NCI-H774 (cell line): ENCODE measurements at places on chromosomes 5 and 9.

- DNase-seq: no peak
Observed at GRCh38 chr5:88708021-88708420, 175.0 kb downstream of the MEF2C start.

- no peak for DNase-seq
Observed at GRCh38 chr9:99013550-99013949, 69.8 kb downstream of the COL15A1 start.

- no peak for DNase-seq
Observed at GRCh38 chr9:119004618-119004990, 364.6 kb downstream of the BRINP1 start.

- no peak for DNase-seq
Observed at GRCh38 chr5:143947313-143947712, 135.4 kb downstream of the HMHB1 start.

GRCh38 chr9:85212887-85213286 lies 528.9 kb downstream of the AGTPBP1 start:
- no peak for DNase-seq

DNA sequence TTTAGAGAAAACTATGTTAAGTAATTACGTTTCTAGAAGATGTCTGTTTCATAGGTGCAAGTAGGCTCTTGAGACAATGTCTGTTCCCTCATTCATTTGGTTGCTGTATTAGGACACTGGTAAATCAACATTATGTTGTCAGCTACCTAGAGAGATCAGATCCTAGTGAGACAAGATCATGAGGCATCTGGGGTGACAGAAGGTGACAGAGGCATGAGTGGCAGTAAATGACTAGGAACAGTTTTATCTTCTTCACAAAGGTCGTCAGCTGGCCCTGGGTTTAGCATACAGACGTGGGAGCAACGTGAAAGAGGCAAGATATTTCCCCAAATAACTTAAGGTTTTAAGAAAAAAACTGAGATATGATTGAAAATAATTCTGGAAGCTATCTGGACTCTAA lies 1926.3 kb upstream of the WWC1 start:
- no peak for DNase-seq

DNA sequence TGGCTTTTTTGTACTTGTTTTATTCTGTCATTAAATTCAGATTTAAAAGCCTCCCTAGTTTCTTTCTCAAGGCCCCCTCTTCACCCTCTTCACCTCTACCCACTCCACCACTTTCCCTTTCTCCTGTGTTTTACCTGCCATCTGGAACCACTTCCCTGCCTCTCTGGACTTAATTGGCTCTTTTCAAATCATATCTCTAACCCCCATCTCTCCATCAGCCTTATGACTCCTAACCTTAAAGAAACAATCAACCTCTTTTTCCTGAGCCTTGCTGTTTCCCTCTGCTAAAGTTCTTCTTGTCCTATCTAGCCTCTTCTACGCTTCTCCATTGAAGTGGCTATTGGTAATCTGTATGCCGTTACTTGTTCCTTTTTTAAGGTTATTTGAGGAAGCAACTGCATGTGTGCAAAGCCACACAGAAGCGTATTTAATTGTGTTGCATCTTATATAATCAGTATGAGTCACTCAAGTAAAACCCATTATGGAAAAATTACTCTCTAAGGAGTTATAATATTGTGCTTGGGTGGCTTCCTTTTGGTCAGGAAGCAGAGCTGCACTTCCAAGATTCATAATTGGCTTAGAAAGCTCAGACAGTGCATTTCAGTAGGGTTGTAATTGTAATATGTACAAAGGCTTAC lies 653.6 kb upstream of the ITGA1 start:
- DNase-seq: peak; percentile 36

GRCh38 chr9:135926402-135927194 lies 19.3 kb upstream of the CAMSAP1 start:
- DNase-seq: no peak

DNA sequence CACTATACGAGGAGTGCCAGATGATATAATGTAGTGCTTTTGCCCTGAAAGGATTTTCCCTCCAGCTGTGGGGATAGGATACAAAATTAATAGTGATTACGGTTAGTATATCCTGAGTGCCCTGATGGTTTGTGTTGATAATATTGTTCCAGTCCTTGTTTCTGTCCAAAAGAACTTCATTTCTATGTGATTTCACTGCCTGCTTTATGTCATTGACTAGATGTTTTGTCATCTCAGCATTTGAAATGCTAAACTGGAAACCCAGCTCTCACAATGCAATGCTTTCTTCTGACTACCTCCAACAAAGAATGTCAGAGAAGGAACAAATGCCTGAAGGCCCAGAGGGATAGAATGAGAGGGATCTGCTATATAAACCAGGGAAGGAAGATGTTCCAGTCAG lies 177.8 kb downstream of the NIPBL start:
- no peak for DNase-seq

- no peak for DNase-seq
Observed at GRCh38 chr5:148620696-148621095, 33.6 kb downstream of the HTR4 start.

DNA sequence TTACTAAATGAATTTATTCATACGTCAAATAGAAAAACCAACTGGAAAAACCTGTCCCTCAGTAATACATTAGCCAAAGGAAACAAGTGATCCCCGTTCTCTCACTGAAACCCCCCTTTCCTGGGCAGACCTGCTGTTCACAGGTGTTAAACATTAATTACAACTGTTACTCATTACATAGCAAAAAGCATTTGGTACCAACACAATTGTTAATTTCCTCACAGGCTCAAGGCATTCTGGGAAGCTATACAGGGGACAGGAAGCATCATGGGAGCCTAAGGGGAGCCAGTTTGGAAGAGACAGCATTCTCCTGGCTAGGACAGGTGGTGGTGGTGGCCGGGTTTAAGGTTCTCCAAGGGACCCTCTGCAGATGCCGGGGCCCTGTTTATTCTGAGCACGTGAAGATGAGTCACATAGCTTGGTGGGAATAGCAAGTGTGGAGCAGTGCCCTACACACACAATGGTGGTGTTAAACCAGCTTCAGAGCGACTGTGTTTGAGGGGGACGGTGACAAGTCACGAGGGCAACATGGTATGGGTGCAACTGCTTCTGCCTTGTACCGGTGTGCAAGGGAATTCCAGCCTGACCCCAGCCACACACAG lies 62.6 kb upstream of the SLC25A51 start:
- DNase-seq: no peak

DNA sequence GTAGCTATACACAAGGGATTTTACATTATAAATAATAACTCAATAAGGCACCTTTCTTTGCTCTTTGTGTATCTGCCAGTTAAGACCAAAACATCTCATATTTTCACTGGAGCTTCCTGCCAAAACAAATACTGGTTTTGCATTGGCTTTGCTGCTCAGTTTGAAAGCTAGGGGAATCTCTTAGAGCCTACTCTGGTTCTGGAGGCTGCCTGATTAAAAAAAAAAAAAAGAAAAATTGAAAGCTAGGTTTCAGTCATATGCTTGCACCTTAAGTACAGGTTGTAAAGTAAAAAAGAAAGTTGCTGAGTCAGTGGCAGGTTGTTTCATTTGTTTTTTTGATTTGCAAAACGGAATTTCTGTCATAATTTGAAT lies 2.3 kb downstream of the DENND4C start:
- DNase-seq: no peak

DNA sequence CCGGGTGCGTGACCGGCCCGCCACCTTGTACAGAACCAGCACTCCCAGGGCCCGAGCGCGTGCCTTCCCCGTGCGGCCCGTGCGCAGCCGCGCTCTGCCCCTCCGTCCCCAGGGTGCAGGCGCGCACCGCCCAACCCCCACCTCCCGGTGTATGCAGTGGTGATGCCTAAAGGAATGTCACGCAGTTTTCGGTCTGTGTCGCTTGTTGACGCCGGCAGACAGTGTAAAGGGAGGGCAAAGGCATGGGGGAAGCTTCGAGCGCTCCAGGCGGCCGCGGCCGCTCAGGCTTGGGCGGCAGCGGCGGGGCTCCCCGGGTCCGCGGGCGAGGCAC lies 1.3 kb downstream of the LRRC26 start:
- no peak for DNase-seq

- DNase-seq: no peak
Observed at GRCh38 chr5:17694371-17694770, 60.1 kb downstream of the TAF11L14 start.

DNA sequence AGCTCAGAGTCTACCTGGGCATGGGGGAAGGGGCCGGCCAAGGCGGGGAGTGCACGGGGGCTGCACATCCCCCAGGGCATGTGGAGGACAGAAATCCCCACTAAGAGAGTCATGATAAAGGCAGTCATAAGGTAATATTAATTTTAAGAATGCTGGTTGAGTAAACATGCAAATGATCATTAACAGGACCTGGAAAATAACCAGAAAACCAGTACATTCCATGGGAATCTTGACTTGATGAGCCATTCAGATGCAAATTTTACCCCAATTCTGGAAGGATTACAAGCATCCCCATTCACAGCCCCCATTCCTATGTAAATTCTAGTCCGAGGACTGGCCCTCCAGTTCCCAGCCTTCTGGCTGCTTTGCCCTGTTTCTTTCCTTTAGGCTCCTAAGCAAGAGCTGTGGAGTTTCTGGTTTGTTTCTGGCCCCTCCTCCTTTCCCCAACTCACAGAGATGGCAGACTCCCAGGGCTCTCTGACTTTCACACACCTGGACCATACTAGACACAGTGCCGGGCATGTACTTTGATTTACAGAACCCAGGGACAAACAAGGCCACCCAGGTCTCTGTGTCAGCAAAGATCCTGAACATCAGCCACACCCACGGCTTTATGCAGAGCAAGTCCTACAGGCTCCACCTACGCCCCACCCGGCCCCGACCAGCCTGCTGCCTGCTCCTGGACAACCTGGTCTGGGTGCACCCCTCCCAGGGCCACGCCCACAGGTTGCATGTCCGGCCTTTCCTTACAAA lies 62.7 kb downstream of the SEMA4D start:
- DNase-seq: peak; percentile 24

GRCh38 chr5:136042665-136043121 lies 13.9 kb downstream of the TGFBI start:
- DNase-seq: no peak

DNA sequence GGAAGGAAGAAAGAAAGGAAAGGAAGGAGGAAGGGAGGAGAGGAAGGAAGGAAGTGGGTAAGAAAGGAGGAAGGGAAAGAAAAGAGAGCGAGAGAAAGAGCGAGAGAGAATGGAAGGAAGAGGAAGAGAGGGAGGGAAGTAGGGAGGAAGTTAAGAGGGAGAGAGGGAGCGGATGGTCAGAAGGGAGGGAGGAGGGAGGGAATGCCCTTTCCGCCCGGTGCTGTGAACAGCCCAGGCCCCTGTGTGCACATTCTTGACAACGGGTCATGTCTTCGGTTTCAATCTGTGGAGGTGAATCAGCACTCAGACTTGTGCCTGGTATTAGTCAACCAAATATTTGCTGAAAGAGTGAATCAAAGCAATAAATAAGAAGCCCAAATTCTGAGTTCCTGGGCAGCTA lies 39.2 kb downstream of the PRUNE2 start:
- DNase-seq: no peak

- no peak for DNase-seq
Observed at GRCh38 chr5:179304466-179304865, 40.8 kb downstream of the ADAMTS2 start.

DNA sequence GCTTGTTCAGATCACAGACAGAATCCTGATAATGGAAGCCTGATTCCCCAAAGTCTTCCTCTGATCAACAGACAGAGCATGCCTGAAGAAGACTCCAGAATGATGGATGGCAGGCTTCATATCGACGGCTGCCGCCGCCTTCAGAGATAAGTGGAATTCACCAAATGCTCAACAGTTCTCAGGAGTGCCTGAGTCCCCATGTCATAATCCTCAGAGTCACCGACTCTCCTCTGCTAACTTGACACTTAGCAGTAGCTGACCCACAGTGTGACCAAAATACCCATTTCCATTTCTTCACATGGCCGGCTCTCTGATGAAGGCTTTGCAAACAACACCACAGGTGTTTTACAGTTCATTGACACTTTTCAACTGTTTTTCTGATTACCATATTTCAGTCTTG lies 58.7 kb downstream of the PRDM6 start:
- no peak for DNase-seq

DNA sequence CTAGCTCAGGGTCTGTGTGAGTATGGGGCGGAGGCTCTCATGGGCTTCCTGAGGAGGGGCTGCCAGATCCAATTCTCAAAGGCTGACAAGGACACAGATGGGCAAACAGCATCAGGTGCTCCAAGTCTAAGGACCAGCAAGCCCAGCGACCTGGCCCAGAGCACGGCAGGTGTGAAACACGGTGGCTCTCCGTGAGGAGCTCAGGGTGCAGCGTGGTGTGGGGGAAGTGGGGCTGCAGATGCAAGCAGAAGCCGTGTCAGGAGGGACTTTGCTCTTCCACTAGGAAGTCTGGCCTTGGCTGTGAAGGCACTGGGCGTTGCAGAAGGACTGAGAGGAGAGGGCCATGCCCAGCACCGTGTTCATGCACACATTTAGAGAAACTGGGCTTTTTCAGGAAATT lies 420.0 kb downstream of the GADD45G start:
- no peak for DNase-seq

GRCh38 chr9:85040821-85041465 lies 371.4 kb downstream of the NTRK2 start:
- DNase-seq: no peak

- DNase-seq: no peak
Observed at GRCh38 chr5:150600616-150601490, 39.6 kb upstream of the SYNPO start.

DNA sequence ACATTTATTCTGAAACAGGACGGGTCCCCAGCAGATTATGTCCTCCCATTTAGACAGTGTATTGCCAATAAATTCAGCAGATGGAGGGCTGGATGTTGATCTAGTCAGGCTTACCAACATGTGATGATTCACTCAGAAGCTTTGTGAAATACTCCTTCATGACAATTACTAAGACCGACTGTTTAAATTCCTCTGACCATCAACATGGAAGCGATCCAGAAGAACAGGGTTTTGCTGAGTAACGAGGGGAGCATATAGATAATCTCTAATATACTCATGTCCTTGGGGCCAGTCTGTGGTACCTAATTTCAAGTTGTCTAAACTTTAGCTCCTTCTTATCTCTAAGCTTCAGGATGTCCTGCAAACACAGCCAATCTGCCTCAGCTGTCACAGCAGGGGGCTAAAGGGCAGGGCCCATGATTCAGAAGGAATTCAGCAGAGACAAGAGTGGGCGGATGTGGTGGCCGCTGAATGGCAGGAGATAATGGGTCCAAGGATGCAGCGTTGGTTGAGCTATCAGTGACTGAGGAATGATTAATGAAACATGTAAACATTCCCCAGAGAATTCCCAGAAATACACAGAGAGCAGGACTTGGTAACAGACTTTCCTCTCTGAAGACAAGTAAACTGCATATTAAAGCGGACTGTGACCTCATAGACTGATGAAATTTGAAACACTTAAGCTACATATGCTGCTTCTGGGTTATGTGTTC lies 109.4 kb downstream of the ANKRD55 start:
- no peak for DNase-seq

- DNase-seq: no peak
Observed at GRCh38 chr9:21933865-21934264, 60.3 kb downstream of the CDKN2A start.

GRCh38 chr5:172499287-172499686 lies 45.0 kb upstream of the SH3PXD2B start:
- DNase-seq: no peak

GRCh38 chr5:170752257-170753215 lies 31.0 kb upstream of the GABRP start:
- no peak for DNase-seq

GRCh38 chr5:55484531-55484930 lies 50.2 kb downstream of the PLPP1 start:
- DNase-seq: no peak

- DNase-seq: no peak
Observed at GRCh38 chr5:36531401-36531800, 75.0 kb upstream of the SLC1A3 start.

GRCh38 chr5:15893866-15894265 lies 285.7 kb downstream of the MARCHF11 start:
- no peak for DNase-seq

- DNase-seq: no peak
Observed at GRCh38 chr5:155313518-155313917, 300.0 kb downstream of the KIF4B start.
